ENCODE measurements at places on chromosomes 16 and 17.
A peak's percentile ranks its signal among the peaks of the same experiment; 100 is the strongest.

DNA sequence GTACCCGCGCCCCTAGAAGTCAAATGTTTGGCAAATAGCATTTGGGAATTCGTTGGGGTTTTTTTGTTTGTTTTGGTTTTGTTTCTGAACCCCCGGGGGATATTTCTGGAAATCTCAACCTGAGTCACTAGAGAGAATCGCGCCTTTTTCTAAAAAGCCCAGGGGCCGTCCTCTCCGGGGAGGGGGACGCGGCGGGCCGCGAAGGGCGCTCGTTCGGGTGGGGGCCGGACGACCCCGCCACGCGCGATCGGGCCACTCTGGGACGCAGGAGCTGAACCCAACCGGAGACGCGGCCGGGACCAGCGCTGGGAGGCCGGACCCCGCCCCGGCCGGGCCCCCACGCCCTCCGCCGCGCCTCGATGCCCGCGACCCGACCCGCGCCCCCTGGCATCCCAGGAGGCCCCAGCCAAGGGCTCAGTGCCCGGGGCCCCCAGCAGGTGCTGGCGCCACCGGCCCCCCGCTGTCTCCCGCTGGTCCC lies 302 bp downstream of the LITAF start:
- no peak for DNase-seq

GRCh38 chr16:89167425-89167941 lies 4.1 kb upstream of the CDH15 start:
- DNase-seq, result peak; percentile 41

- DNase-seq, result no peak
Measured at GRCh38 chr17:77909816-77910215, 48.7 kb upstream of the TNRC6C start.

DNA sequence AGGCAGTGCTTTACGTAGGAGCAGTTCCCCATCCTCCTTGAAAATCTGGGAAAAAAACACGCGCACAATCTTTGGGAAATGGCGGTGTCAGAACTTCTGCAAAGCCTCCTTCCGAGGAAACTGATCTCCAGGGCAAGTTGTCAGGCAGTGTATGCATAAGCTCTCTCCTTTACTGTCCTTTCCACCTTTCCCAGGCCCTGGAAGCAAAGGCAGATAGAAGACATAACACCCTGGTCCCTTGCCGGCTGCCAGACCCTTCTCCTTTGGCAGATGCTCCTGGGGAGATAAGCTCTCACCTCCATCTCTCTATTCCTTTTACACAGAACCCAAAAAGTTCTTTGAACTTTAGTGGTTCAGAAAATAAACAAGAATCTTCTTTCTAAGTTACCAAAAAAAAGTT lies 12.4 kb downstream of the TOB1 start:
- DNase-seq, result no peak

DNA sequence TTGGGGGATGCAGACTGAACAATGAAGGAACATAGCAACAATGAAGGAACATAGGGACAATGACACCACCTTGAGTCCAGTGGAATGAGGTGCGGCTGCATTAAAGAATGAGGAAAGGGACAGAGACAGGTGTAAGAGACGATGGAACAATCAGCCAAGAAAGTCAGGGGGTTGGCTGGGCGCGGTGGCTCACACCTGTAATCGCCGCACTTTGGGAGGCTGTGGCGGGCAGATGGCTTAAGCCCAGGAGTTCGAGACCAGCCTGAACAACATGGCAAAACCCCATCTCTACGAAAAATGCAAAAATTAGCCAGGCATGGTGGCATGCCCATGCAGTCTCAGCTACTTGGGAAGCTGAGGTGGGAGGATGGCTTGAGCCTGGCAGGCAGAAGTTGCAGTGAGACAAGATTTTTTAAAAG lies 13.6 kb upstream of the CBFB start:
- no peak for DNase-seq

DNA sequence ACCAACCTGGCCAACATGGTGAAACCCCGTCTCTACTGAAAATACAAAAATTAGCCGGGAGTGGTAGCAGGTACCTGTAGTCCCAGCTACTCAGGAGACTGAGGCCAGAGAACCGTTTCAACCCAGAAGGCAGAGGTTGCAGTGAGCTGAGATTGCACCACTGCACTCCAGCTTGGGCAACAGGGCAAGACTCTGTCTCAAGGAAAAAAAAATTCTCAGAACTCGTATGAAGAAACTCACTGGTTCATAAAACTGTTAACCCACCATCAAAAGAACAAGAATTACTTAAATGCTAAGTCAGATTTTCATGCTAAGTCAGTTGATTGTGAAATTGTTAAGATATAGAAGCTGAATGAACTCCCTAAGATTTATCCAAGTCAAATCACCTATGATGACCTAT lies 31.3 kb downstream of the SLC39A11 start:
- DNase-seq, result no peak

GRCh38 chr16:52090080-52090479 lies 456.9 kb downstream of the TOX3 start:
- peak; percentile 66 for DNase-seq

DNA sequence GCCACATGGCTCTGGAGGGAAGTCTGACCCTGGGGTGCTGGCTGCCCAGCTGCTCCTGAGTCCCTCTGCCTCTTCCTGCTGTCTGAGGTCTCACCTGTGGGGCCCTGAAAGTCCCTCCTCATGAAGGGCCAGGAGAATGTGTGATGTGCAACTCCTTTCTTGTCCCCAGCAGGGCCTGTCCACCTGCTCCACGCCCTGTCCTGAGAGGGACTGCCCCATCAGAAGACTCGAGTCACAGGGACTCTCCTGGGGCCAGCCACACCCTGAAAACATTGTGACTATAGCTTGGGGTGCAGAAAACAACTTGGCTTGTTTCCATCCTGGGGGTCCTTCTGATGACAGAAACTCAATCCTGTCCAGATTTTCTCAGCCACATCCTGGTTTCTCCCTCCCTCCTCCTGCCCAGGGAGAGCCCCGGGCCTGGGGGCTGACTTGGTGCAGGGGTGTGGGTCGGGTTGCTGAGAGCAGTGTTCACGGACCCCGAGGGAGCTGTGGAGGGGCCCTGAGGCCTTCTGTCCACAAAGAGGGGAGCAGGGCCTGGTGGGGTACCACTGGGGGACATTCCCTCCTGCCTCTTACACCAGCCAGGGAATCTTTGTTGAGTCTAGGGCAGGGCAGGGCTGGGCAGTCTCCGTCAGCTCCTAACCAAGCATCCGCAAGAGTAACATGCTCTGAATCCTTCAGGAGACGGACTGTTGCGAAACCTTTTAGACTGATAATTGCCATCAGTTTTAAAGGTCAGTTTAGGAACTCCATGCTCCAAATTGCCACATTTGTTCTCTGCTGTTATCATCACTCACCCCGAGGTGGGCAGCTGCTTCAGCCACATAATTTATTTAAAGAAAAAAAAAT lies 45.9 kb downstream of the NT5M start:
- DNase-seq, result no peak
